Dorsolateral prefrontal cortex (tissue), 122 donors: ENCODE measurements at places on chromosomes 1 and 21. TPM values are rescaled to one million over a fixed set of nuclear protein-coding genes. Genes with fewer than 3 reads are reported as not detected.

The LYPD8 gene
- total RNA-seq, result 11.9 TPM

The OR14K1 gene
- not detected for total RNA-seq

The CIART gene
- total RNA-seq, result 9.4 TPM

The PLA2G2D gene
- total RNA-seq, result not detected

The CFHR5 gene
- not detected for total RNA-seq

The HYI gene
- 22.1 TPM for total RNA-seq

The CLEC20A gene
- not detected for total RNA-seq

The METTL13 gene
- 27.8 TPM for total RNA-seq

The TTC39A gene
- 5.9 TPM for total RNA-seq

The NPHP4 gene
- total RNA-seq, result 29.3 TPM

The CD247 gene
- total RNA-seq, result 1.2 TPM

The TMOD4 gene
- 1.1 TPM for total RNA-seq

The SYCP1 gene
- not detected for total RNA-seq

The FMO3 gene
- total RNA-seq, result 2.7 TPM

The TDRD5 gene
- 1.6 TPM for total RNA-seq

The CLIC6 gene
- 0.51 TPM for total RNA-seq

The C1orf167 gene
- total RNA-seq, result 0.46 TPM

The NPL gene
- 22.1 TPM for total RNA-seq

The TRAF3IP3 gene
- 4.8 TPM for total RNA-seq

The ADAM30 gene
- total RNA-seq, result not detected

The PTPRC gene
- total RNA-seq, result 7.1 TPM

The AHDC1 gene
- 99.2 TPM for total RNA-seq

The HENMT1 gene
- total RNA-seq, result 13.1 TPM

The ASAP3 gene
- 15.5 TPM for total RNA-seq

The S100A4 gene
- 7.0 TPM for total RNA-seq

The DENND2C gene
- 2.8 TPM for total RNA-seq

The SV2A gene
- total RNA-seq, result 225 TPM

The LIX1L gene
- 15.8 TPM for total RNA-seq

The RGSL1 gene
- total RNA-seq, result not detected

The MORC3 gene
- total RNA-seq, result 42.7 TPM

The CATSPERE gene
- total RNA-seq, result 3.6 TPM

The RGS8 gene
- total RNA-seq, result 5.7 TPM

The AGMAT gene
- total RNA-seq, result 2.7 TPM

The MAN1C1 gene
- total RNA-seq, result 49.4 TPM

The SPRR2F gene
- total RNA-seq, result not detected

The CYYR1 gene
- 5.3 TPM for total RNA-seq

The PLEKHO1 gene
- 50.2 TPM for total RNA-seq

The AKT3 gene
- total RNA-seq, result 379 TPM

The LRRC38 gene
- total RNA-seq, result 3.0 TPM

The AMY1A gene
- not detected for total RNA-seq

The LMX1A gene
- total RNA-seq, result not detected

The F13B gene
- total RNA-seq, result not detected
